PC-9 (cell line): ENCODE measurements at places on chromosomes 5 and 9. TPM values are rescaled to one million over a fixed set of nuclear protein-coding genes. Genes with fewer than 3 reads are reported as not detected.

TAF11L10 gene
- total RNA-seq = not detected in 2 replicates

- H3K4me1 ChIP-seq = no peaks in the 10 kb centered on the region
- DNase-seq = peak; percentile 33
- H3K36me3 ChIP-seq = no peaks in the 10 kb centered on the region
- no peak overlapping the region for H3K27ac ChIP-seq
Observed at GRCh38 chr5:152349683-152350526, 55.2 kb downstream of the NMUR2 start.

DNA sequence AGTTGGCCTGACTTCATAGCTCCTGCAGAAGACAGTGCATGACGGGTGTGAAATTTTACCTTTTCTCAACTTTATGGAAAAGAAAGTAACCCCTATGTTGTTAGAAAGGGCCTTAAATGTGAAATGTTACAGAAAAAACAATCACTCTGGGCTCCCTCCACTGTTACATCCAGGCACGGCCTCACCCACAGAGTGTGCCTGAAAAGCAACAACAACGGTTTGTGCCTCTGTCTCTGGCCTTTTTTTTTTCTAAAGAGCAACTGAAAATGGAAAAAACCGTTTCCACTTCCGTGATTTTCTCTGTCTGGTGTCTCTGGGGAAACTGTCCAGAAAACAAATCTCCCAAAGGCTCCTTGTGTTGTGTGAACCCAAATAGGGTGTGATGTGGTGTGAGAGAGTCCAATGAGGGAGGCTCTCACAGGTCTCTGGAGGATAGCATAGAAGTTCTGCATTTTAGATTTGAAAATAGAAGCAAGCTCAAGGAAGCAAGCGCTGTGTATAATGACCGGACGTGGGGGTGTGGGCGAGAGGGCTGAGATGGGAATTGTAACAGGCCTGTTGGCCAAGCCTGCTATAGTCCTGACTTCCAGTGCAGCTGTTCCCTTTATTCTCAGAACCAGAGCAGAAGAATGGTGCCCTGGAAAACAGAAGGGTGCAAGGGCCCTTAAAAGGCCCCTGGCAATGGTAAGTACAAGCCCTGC lies 221.8 kb upstream of the TUT7 start:
- H3K27me3 ChIP-seq = no peaks in the 10 kb centered on the region
- H3K4me3 ChIP-seq = no peak overlapping the region
- DNase-seq = no peak
- no peaks in the 10 kb centered on the region for H3K36me3 ChIP-seq

CD72 gene
- total RNA-seq = 3.2 and 4.1 TPM in 2 replicates
